ENCODE measurements at places on chromosomes 11 and 22. TPM values are rescaled to one million over a fixed set of nuclear protein-coding genes. Genes with fewer than 3 reads are reported as not detected.

- DNase-seq = no peak
Measured at GRCh38 chr11:98740321-98740720, 280.4 kb upstream of the CNTN5 start.

DNA sequence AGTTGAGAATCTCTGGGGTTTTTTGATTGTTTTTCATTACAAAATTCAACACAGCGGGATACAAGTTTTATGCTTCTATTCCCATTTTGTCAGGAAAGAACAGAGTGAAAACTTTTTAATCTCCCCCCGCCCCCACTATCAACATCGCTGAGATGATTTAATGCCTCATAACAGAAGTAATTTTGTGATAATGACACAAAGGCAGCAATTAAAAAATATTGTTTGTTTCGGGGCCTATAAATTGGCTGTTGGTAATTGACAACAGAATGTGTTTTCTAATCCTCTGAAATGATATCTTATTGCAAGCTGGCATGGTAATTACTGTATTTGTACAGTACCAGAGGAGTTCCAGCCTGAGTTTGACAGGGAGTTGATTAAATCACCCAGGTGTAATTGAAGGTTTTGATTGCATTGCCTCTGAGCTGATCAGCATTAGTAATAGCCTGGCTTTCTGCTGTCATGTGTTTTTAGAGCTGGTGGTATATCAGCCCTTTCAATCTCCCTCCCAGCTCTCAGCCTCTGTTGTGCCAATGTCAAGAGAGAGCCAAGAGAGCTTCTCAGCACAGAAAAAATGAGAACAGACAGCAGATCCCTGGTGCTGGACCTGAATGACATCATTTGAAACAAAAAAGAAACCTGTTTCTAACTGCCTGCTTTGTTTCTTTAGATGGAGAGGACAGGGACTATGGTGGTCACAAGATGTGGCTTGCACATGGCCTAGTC lies 265.1 kb downstream of the FAM76B start:
- DNase-seq = no peak

DNA sequence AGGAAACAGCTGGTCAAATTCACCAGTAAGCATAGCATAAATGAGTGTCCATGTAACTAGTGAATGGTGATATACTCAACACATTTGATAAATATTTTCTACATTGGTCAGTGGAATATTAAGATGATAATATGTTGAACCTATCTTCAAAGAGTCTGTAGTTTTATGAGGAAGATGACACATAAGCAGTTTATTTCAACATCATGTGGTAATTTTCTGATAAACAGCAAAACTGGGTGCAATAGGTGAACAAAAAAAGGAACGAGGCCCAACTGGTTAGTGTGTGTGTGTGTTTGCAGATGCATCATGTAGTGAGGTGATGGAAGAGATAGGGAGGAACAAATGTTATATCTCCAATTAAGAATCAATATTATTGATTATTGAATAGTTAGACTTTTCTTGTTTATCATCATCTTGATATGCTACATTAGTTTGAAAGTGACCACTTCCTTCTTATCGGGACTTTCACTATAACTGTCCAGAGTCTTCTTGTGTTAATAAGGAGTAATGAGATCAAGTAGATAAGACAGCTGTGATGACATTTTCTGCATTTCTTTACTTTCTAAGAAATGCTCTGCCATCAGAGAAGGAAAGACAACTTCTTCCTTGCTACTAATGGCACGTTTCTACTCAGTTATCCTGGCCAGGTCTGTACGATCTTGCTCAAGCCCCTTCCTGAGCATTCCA lies 270.7 kb downstream of the ETS1 start:
- DNase-seq = no peak

- no peak for DNase-seq
Measured at GRCh38 chr11:116509551-116509950, 263.2 kb downstream of the BUD13 start.

DNA sequence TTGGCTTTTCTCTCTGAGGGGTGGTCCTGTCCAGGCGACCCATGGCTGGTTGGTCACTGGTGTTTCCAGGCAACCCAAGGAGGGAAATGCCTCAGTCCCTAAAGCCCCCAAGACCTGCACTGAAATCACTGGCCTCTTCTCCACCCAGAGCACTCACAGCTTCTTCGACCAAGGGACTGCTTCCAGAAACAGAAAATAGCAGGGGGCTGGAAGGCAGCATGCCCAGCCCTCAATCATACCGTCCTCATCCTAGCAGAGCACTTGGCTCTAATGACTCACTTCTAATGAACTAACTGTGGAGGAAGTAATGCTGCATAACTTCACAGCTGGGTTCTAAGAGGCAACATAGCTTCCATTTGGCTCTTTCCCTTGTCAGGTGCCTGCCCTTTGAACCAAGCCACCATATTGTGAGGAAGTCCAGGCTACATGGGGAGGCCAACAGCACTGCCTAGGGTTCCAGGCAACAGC lies 27.6 kb downstream of the DKK3 start:
- DNase-seq = peak; percentile 26

The NOX4 gene
- total RNA-seq = 2.7 TPM

DNA sequence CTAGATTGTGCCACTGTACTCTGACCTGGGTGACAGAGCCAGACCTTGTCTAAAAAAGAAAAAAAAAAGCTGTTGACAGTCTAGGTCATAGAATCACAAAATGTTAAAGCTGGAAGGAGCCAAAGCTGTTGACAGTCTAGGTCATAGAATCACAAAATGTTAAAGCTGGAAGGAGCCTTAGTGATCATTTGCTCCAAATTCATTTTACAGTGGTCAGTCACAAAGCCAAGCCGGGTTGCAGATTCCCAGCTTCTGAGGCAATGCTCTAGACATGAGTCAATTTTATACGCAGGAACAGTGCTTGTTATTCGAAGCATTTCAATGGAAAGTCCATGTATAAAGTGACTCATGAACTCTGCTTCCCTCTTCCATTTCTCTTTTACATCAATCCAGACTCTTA lies 47.4 kb downstream of the SYT13 start:
- DNase-seq = no peak

GRCh38 chr11:2582351-2582945 lies 117.3 kb downstream of the KCNQ1OT1 start:
- DNase-seq = peak; percentile 62

The ROBO4 gene
- 75.0 TPM for total RNA-seq

All from upper lobe of right lung (tissue), 1 donor.